ENCODE measurements at places on chromosomes 3 and 15.
A peak's percentile ranks its signal among the peaks of the same experiment; 100 is the strongest.

GRCh38 chr3:24981924-24982323 lies 446.1 kb upstream of the RARB start:
- DNase-seq = no peak

DNA sequence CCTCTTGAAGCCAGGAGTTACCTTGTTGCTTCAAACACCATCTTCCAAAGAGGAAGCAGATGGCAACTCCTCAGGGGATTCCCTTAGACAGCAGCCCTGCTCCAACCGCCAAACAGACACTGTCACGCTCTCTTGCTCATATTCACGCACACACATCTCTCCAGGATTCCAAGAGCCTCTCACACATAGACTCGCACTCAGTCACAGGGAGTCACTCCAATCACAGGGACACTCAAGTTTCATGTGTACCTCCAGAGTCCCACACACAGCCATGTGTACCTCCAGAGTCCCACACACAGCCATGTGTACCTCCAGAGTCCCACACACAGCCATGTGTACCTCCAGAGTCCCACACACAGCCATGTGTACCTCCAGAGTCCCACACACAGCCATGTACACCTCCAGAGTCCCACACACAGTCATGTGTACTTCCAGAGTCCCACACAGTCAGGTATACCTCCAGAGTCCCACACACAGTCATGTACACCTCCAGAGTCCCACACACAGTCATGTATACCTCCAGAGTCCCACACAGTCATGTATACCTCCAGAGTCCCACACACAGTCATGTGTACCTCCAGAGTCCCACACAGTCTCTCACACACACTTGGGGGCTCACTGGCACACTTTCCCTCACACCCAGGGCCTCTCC lies 6.1 kb downstream of the VWA5B2 start:
- DNase-seq = no peak

DNA sequence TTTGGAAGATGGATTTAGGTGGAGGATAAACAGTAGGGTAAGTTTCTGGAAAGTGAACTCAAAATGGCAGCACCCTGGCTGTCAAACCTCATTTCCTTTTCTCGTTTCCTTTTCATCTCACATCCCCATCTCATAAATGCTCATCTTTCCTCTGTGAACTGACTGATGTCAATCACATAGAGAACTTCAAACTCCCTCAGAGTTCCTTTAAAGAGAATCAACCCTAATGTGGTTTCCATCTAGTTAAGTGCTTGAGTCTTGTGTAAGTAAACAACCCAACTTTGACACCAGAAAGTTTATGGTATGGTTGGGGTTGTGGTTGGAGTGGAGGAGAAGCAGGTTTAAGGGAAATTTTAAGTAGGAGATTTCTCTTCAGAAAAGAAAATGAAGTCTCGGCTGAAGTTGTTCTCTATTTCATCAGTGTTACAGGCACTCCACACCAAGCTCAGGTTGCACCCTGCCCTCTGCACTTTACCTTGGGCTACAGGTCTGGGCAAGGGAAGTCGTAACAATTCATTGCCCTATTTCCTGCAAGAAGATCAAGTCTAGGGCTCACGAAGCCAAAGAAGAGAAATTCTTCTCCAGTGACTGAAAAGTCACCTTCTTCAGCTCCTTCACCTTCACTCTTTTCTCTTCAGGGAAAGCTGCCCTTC lies 34.4 kb upstream of the TNIK start:
- no peak for DNase-seq

DNA sequence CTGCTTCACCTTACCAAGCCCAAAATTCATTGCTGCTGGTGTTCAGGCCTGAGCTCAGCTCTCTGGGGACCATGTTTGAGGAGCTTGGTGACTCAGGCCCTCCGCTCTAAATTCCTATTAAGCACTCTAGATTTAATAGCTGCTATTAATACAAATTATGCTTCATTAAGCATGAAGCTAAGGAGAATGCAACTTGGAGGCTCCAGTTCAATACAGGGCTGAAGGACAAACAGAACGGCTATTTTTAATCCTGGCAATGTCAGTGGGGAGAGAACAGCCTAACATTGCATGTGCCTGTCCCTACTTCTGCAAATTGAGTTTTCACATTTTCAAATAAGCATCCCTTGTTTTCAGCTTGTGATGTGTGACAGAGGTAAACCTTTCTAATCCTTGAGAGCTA lies 80.1 kb upstream of the TRIM42 start:
- no peak for DNase-seq

DNA sequence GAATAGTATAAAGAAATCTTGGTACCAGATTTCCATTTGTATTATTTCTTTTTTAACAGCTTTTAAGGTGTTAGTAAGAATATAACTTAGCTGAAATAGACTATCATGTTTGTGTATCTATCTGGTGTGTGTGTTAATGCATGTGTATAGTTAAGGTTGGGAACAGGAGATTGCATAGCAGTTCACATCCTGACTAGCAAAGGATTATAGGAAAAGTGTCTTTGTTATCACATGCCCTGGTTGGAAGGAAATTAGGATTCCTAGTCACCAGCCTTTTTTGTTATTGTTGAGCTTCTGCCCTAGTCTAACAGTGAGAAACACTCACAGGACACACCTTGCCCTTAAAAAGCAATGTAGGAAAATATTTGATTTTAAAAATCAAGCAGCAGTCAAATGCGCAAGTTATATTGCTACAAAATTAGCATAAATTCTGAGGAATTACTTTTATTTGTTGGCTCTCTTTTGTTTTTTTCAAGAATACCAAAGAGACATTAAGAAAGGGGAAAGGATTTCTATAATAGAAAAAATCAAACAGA lies 58.2 kb downstream of the SETD5 start:
- DNase-seq = no peak

- DNase-seq = no peak
Observed at GRCh38 chr15:100244796-100245486, 96.8 kb downstream of the ADAMTS17 start.

- no peak for DNase-seq
Observed at GRCh38 chr3:78647726-78648125, 1120.1 kb downstream of the ROBO1 start.

DNA sequence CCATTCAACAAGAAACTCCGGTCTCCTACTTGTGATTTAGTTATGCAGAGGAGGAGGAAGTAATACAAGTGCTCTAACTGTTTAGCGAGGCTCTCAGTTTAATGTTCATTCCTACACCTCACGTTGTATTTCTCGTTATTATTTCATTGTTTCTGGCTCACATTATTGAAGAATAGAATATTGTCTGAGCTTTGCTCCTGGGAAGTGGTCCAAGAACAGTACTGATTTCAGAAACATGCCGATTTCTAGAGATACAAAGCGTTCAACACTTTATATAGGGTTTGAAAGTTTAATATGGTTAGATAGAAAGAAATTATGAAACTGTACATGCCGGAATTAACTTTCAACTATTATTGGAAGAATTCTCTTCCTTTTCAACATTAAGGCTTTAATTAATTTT lies 1145.5 kb downstream of the TBL1XR1 start:
- DNase-seq = no peak

- no peak for DNase-seq
Observed at GRCh38 chr15:31843426-31844055, 186.8 kb upstream of the CHRNA7 start.

DNA sequence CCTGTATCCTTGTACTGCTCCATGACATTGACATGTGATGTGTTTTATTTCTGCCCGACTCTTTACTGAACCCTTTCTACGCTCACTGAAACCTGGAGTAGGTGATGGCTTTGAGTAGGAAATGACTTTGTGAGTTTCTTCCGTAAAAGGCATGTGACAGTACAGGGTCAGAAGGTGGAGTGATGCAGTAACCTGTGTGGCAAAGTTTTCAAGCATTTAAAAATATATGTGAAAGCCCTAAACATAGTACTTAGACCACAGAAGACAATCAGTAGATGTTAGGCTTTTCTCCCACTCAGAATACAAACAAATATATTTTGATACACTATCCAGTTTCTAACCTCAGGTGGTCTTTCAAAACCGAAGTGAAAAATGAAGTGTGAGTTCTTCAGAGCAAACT lies 31.3 kb upstream of the SACM1L start:
- DNase-seq = no peak

GRCh38 chr3:11477407-11477911 lies 166.3 kb downstream of the VGLL4 start:
- DNase-seq = no peak

GRCh38 chr3:105826778-105827634 lies 41.8 kb downstream of the CBLB start:
- no peak for DNase-seq

DNA sequence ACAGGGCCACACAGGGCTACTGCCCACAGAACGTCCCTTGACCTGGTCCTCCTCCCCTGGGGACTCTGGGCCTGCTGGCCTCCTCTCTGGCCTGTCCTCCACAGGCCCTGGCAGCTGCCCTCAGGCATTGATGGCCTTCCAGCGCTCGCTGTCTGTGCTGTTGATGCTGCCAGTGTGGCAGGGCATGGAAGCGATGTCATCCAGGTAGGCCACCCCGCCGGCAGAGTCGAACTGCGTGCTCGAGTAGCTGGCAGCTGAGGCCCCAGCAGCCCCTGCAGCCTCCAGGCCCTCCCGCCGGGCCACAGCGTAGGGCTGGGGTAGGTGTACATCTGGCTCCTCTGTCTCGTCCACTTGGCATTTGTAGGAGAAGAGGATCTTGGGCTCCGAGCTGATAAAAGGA lies 17.1 kb downstream of the TPRA1 start:
- no peak for DNase-seq

DNA sequence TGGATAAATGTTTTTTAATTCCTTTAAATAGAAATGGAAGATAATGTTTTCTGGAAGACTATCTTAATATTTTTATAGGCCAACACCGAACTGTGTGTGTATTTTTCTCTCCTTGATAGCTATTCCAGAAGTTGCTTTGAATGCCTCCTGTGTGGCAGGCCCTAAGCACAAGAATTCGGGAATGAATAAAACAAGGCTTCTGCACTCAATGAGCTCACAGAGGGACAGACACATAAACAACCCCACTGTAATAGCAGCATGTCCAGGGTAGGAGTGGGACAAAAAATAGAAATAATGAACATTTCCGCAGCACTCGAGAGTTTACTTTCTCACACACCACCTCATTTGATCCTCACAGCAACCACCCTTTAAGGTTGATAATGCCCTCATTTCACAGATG lies 18.0 kb downstream of the SRGAP3 start:
- DNase-seq = no peak

- no peak for DNase-seq
Observed at GRCh38 chr3:108510496-108510895, at the start of gene MYH15. Gene MYH15 (minus strand): TSS chr3:108510596. CDS start chr3:108510530, 66 bp downstream.

GRCh38 chr3:82745544-82745943 lies 984.1 kb upstream of the GBE1 start:
- DNase-seq = no peak

GRCh38 chr3:151491525-151491924 lies 30.7 kb upstream of the IGSF10 start:
- DNase-seq = no peak

DNA sequence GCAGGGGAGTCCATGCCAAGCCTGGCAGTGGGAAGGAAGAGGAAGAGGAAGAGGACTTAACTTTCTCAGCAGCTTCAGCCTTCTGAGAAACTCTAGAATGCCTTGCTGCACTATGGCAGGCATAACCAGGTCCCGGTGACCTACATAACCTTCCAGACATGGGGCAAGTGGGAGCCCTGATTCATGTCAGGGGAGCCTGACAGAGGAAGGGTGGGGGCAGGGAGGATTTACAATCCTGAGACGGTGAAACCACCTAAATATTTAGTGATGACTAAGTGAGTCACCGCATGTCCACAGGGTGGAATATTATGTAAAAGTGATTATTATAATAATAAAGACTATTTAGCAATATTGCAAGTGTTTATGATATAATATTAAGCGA lies 46.7 kb downstream of the AMOTL2 start:
- no peak for DNase-seq

GRCh38 chr15:75038231-75038630 lies 14.8 kb downstream of the PPCDC start:
- DNase-seq = no peak

GRCh38 chr3:18351069-18351628 lies 74.0 kb downstream of the SATB1 start:
- peak; percentile 18 for DNase-seq

- no peak for DNase-seq
Observed at GRCh38 chr3:137766041-137766875, 2.1 kb downstream of the SOX14 start.

GRCh38 chr3:71873093-71873611 lies 88.2 kb upstream of the PROK2 start:
- no peak for DNase-seq

DNA sequence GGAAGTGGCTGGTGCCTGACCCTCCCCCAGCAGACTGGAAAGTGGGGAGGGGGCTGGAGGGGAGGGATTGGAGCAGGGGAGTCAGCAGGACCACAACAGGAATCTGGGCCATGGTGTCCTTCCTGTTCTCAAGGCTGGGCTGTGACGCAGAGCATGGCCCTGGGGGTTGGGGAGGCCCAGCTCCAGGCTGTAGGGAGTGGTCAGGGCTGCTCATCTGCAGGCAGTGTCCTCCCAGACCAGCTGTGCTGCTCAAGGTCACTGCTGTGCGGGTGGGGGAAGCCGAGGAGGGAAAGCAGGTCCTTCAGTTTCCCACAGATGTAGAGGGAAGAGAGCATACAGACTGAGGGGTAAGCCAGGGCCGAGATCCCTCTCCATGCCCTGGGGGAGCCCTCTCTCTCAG lies 40.7 kb downstream of the CYP11A1 start:
- DNase-seq = no peak

DNA sequence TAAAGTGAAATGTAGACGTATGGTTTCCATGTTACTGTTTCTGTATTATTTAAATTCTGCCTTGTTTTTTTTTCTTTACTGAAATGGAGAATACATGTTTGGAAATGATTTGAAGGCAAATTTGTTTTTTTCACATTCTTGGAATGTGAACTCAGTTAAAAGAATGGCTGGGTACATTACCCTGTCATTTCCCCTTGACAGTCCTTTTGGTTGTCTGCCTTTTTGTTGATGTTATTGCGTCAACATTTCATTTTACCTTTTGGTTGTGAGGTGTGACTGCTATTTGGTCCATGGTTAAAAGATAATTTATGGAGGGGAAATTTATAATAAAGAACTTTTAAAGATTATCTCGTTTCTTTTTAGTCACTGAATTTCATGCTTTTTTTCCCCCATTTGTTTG lies 3.2 kb upstream of the GPR171 start:
- no peak for DNase-seq

- DNase-seq = peak; percentile 1
Observed at GRCh38 chr3:121748680-121749275, 763 bp downstream of the GOLGB1 start.

GRCh38 chr3:9226326-9226725 lies 23.1 kb downstream of the SRGAP3 start:
- DNase-seq = no peak

DNA sequence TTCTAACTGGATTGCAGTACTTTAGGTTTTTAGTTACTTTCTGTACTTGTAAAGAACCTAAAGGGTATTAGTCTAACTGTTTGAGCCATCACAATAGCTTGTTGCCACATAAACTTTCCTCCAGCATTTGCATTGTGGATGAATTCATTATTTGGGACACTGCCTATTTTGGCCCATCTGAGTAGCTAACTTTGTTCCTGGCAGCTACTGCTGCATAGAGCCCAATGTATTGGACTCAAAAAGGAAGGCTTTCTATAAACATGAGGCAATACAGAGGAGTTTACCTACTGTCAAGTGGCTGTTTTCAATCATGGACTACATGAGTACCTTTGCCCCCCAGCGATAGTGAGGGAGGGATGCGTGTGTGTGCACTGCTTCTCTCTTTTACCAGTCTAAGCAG lies 1.9 kb downstream of the ROBO2 start:
- no peak for DNase-seq

- no peak for DNase-seq
Observed at GRCh38 chr3:46869440-46869839, 6.2 kb upstream of the MYL3 start.
